Anterior cingulate cortex (tissue), 58 donors: ENCODE measurements at places on chromosomes 2 and 18.
A peak's percentile ranks its signal among the peaks of the same experiment; 100 is the strongest.

- DNase-seq, result peak; percentile 21
Observed at GRCh38 chr18:9017167-9017904, 85.2 kb upstream of the NDUFV2 start.

DNA sequence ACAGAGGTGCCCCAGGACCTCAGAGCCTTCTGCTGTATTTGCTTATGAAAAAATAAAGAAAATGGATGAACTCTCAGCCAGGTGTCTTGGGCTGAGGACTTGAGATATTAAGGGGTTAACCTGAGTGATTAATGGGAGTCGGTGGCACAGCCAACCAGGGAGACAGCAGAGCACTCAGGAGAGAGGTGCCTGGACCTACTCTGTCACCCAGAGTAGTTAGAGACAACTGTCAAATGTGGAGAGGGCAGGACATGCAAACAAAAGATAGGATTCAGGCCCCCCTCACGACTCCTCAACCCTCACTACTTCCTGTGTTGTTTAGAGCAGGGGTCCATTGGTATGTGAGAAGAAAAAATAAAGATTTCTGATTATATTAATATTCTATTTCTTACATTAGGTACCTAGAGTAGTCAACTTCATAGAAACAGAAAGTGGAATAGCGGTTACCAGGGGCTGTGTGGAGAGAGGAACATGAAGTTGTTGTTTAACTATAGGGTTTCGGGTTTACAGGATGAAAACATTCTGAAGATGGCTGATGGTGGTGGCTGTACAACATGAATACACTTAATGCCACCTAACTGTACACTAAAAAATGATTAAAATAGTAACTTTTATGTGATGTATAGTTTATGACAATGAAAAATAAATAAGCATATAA lies 28.6 kb upstream of the CETN1 start:
- DNase-seq, result no peak

GRCh38 chr2:68272246-68272994 lies 20.1 kb upstream of the PPP3R1 start:
- DNase-seq, result no peak

DNA sequence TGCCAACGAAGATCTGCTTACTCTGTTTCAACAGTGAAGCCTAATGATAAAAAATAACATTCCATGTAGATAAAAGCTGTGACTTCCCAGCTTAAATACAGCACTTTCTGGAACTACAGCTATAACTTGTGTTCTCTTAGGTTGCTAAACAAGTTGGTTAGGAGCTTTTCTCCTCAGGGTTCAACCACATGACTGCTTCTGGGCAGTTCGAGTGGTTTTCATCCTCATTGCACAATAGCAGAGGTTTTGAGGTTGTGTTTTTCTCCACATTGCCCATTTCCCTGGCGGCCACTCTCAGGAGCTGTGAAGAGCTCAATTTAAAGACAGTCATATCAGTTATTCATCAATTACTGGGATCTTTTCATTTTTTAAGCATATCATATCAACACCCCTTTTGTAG lies 102.2 kb upstream of the CYP1B1 start:
- DNase-seq, result no peak

GRCh38 chr2:67792681-67793091 lies 270.1 kb downstream of the C1D start:
- DNase-seq, result no peak

DNA sequence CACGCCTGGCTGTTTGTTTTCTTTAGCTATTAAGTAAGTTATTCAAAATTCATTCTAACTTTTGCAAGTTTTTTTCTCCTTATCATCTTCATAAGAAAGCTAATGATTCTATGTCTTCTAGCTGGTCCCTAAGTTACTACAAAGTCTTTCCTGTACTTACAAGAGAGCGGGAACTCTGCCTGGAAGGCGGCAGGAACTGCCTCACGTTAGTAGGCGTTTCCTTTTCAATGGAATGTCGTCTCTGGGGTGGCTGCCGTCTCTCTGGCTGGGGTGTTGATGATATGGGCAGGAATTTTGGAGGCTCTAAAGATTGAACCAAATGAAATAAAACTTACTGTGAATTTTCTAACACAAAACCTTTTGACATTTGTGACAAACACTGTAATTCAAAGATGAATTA lies 55.5 kb downstream of the PRELID3A start:
- DNase-seq, result no peak

- DNase-seq, result no peak
Observed at GRCh38 chr2:43041661-43042360, 184.6 kb downstream of the ZFP36L2 start.

GRCh38 chr2:42962508-42962953 lies 170.1 kb upstream of the HAAO start:
- DNase-seq, result no peak

DNA sequence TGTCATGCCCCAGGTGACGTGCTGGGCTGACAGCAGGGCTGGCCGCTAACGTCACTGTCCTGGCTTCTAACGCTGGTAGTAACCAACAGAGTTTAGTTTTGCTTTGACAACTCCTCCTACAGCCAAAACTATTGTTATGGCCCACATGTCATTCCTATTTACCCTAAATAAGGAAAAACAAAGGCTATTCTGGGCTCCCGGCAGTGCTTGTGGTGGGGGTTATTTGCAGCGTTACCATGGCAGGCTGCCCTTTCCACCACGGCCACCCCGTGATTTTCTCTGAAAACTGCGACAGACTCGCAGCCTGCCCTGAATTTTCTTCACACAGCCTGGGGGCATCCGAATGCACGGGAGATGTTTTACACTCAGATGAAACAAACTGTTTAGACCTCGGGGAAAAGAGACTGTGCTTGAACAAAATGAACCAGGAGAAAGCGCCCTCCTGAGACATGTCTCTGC lies 115.2 kb downstream of the FAM210A start:
- DNase-seq, result peak; percentile 79

DNA sequence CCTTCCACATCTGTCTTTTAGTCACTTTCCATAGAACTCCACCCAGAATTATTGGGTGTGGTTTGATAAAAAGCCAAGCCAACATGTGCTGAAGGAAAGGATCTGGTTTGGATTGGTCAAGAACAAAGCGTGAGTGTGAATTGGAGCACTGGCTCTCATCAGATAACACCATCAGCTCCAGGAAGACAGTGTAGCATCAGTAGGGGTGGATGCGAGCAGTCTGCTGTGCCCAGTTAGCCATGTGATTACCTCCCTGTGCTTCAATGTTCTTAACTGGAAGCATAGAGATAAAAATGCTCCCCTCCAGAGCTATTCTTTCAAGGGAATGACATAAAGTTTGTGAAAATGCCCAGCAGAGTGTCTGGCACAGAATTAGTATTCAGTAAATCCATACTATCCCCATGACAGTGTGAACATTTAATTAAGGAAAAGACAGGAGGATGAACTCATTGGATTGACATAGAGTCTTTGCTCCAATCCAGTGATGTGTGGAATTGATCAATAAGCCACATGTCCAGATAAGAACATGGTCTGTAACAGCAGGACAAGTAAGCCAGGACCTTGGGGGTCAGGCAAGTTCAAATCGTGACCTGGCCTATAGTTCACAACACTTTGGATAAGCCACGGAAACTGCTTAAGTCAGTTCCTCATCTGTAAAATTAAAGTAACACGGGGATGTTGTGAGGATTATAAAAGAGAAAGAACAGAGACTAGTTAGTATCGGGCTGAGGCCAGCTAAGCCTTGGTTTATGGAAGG lies 68.0 kb downstream of the FAM124B start:
- DNase-seq, result no peak

DNA sequence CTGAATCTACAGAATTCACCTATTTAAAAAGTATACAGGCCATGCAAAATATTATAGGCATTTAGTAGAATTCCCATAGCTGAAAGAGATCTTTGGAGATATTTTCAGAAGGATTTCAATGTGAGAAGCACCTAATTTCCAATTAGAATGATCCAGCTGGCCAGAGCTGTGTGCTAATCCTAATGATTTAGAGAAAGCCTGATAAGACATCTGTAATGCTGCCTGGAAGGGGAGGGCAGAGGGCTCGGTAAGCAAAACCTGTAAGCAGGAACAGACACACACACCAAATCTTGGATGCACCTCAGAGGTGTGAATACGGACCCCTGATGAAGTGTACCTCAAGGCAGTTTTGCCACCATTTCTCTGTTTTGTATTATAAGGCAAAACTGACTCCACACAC lies 14.0 kb downstream of the SERTAD2 start:
- DNase-seq, result no peak

DNA sequence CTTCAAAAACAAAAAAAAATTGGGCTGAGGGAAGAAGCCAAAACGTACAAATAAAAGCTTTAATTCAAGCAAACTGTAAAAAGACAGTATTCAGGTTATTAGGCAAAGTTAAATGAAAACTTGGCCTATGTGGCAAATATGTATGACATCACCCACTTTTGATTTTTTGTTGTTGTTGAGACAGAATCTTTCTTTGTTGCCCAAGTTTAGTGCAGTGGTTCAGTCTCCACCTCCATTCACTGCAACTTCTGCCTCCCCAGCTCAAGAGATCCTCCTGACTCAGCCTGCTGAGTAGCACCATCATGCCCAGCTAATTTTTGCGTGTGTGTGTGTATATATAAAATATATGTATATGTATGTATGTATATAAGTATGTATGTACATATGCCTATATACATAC lies 440.4 kb upstream of the NRXN1 start:
- no peak for DNase-seq

DNA sequence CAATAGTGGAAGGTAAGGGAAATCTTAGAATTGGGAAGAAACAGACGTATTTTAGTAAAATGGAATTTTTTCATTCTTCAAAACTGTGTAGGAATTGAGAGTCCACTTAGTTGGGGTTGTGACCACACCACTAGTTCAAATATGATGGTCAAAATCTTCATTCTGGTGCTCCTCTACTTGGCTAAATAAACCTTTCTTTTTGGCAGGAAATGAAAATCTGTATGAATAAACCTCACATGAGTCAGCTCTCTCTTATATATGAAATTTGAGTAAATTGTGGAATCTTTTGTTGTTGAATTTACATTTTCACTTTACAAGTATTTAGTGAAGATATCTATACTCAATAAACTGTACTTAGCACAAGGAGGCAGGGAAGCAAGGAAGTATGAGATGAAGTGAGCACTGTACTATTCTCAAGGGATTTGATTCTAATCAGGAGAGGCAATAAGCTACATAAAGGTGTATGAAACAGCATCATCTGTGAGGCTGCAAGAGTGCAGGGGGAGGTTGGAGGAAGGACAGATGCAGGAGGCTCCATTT lies 20.5 kb downstream of the IL18R1 start:
- no peak for DNase-seq

GRCh38 chr2:228559774-228560415 lies 378.4 kb upstream of the SPHKAP start:
- no peak for DNase-seq

DNA sequence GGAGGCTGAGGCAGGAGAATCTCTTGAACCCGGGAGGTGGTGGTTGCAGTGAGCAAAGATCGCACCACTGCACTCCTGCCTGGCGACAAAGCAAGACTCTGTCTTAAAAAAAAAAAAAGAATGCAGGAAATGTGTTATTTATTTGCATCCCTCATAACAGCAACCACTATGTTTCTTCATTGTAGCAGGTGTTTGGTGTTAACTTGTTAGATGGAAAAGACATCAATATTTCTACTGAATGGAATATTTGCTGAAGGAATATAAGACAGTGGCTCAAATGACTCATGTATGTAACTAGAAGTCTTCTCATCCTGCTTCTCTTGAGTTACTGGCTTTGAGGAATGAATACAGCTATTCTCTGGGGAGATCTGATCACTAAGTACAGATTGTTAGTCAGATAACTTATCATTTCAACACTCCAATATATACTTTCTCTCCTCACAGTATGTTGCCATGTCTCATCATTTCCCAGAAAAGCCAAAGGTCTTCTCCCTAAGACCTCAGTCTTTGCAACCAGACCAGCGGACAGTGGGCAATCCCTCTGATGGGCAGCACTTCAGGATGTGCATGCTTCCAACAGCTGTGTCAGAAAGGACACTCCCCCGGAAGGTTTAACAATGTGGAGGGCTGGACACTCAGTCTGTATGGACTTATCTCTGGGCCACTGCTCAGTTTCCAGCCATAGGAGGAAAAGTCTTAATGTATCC lies 104.4 kb upstream of the STK17B start:
- no peak for DNase-seq

DNA sequence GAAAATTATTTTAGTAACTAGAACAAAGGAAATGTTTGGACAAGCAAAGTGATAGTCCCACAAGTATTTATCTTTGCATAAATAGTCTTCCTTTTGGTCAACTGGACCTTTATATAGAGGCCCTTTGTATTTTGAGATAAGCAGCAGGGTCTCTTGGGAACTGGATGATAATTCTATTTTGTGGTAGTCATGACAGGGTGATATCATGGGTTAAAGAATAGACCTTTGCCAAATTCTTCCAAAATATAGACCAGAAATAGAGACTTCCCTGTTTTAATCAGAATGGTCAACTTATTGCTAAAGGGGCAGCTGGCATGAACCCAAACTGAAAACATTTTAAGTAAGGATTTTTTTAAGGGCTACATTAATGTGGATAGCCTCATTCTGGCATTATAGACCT lies 10.5 kb downstream of the PLEK start:
- DNase-seq, result no peak

DNA sequence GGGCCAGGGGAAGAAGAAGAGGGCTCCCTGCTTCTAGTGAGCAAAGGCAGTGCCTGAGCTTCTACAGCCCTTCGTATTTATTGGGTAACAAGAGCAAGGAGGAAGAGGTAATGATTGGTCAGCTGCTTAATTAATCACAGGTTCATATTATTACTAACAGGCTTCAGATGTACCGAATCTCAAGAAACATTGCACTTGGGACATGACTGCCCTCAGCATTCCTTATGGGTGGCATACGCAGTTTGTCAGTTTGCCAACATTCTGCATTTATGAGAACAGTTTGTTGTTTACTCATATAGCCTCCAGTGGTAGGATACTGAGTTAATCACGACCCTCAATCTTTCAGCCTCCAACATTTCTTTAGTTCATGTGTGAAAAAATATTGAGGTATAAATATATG lies 84.5 kb downstream of the HIBCH start:
- DNase-seq, result no peak

DNA sequence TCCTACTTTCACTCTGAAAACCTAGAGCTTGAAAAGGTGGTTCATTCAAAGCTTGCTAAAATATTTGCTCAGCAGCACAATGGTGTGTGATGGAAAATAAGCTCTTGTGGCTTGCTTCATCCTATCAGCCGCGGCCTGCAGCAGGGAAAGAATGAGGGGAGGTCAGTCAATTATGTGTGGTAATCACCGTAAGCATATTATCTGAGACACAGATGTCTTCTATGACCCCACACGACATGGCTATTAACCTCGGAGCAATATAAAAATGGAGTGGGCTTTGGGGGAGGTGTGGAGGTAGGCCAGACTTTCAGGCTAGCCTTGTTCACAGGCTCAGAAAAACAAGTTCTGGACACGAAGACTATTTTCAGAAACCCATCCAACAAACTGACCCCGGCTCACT lies 98.4 kb upstream of the SIX3 start:
- no peak for DNase-seq
